ENCODE measurements at places on chromosomes 7 and 10.

GRCh38 chr10:690372-691161 is 1.1 kb upstream of the DIP2C start:
- no peak for DNase-seq

- DNase-seq: no peak
These were observed 33.5 kb upstream of the SKAP2 start for GRCh38 chr7:26897928-26898327.

- no peak for DNase-seq
These were observed 53.1 kb downstream of the SLK start for GRCh38 chr10:104020020-104020419.

DNA sequence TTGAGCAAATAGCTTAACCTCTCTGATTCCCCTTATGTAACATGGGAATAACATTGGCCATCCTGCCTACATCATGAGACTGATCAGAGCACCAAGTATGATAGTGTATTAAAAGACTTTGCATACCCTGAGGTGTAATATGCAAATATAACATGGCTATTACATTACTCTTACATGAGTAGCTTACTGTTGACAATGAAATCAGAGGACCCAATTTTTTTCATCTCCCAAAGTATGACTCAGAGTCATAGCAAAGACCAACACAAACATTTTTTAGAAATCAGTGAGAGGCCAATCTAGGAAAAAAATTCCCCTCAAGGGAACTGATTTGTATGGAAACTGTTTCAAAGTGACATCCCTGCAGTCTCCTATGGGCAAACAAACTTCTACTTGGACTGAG is 47.0 kb upstream of the TMEM140 start:
- no peak for DNase-seq

DNA sequence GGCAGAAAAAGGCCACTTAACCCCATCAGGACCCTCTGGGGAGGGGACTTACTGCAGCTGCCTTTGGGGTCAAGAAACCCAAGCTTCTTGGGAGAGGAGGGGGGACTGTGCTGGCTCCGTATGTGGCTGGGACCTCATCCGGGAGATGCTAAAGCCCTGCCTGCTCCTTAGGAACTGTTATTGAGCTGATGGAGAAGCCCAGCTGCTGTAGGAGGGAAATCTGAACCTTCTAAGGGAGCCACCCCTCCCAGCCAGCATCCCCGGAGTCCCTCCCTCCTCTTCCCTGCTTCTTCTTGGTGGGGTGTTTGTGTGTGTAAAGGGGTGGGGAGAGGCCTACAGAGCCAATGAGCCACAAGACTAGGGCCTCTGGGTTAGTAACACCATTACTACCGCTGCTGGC is 8.2 kb downstream of the KCNIP2 start:
- DNase-seq: no peak
